ENCODE measurements at places on chromosomes 5 and 9.

GRCh38 chr5:133122711-133123110 lies 70.9 kb downstream of the HSPA4 start:
- no peak for DNase-seq

GRCh38 chr9:87263291-87263690 lies 234.4 kb upstream of the DAPK1 start:
- no peak for DNase-seq

GRCh38 chr5:119071561-119071995 lies 691 bp downstream of the DMXL1 start:
- DNase-seq = no peak

GRCh38 chr5:124661317-124662141 lies 84.9 kb downstream of the ZNF608 start:
- no peak for DNase-seq

- no peak for DNase-seq
These were observed 243.1 kb downstream of the FBXO4 start for GRCh38 chr5:42168091-42168670.

DNA sequence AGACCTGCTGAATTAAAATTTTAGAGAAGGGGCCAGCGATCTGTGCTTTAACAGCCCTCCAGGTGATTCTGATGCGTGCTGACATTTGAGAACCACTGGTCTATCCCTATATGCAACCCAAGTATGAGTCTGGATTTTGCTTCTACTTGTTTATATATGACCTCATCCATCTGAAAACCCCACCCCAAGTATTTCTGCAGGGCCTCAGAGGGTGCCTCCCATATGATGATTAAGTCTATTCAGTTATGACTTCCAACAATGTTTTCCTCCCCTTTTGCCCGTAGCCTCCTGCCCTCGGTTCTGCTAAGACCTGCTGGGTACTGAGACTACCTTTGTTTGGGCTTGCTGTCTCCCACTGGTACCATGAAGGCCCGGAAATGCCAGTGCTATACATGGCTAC lies 376.0 kb upstream of the SMARCA2 start:
- no peak for DNase-seq

GRCh38 chr9:113888336-113888735 lies 12.2 kb downstream of the ZNF618 start:
- no peak for DNase-seq

DNA sequence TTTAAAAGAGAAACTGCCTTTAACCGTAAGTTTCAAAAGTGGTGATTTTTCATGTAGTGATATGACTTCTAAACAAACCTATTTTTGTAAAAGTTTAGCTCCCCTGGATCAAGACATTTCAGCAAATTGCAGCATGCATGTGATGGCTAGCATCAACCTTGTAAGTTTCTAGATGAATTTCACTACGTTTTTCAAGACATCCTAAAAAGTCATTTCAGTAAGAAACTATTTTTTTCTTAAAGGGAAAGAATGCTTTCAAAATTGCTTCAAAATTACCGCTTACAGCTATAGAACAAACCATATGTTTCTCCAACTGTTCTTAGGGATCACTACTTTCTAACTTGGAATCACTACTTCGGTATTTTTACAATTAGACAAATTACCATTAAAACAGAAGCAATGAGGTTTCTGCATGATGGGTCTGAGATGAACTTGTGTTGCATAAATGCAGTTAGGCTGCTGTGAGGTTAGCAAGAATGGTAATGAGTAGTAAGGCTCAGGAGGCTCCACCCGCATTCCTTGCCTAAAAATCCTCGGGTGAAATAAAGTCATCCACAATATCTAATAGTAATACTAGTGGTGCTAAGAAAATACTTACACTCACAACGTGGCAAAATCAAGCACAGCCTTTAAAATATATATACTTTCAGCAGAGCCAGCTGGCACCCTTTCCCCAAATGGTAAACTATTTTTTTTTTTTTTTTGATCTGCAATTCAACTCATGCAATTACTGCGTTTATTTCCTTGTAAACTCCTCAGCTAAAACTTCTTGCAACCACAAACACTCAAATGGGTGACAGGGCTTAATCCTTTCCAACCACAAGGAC lies 53.8 kb downstream of the CDC14B start:
- DNase-seq = no peak

- peak; percentile 32 for DNase-seq
These were observed 55.8 kb upstream of the RANBP3L start for GRCh38 chr5:36357391-36357975.

DNA sequence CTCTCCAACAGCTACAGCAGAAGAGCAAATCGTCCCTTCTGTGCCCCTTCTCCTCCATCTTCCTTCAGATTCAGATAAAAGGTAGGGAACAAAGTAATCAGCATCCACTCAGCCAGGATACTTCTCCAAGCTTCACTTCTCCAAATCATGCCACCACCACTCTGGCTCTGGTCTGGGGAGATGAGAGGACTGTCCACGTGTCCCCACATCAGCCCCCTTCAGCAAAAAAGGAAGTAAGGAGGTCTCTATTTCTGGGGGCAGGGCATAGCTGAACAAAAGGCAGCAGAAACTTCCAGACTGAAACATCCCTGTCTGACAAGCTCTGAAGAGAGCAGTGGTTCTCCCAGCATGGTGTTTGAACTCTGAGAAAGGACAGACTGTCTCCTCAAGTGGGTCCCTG lies 116.9 kb downstream of the C5orf15 start:
- DNase-seq = no peak

GRCh38 chr5:59259237-59259636 lies 634.3 kb downstream of the PDE4D start:
- DNase-seq = no peak

- DNase-seq = no peak
These were observed 10.4 kb upstream of the SLC45A2 start for GRCh38 chr5:33994845-33995244.

DNA sequence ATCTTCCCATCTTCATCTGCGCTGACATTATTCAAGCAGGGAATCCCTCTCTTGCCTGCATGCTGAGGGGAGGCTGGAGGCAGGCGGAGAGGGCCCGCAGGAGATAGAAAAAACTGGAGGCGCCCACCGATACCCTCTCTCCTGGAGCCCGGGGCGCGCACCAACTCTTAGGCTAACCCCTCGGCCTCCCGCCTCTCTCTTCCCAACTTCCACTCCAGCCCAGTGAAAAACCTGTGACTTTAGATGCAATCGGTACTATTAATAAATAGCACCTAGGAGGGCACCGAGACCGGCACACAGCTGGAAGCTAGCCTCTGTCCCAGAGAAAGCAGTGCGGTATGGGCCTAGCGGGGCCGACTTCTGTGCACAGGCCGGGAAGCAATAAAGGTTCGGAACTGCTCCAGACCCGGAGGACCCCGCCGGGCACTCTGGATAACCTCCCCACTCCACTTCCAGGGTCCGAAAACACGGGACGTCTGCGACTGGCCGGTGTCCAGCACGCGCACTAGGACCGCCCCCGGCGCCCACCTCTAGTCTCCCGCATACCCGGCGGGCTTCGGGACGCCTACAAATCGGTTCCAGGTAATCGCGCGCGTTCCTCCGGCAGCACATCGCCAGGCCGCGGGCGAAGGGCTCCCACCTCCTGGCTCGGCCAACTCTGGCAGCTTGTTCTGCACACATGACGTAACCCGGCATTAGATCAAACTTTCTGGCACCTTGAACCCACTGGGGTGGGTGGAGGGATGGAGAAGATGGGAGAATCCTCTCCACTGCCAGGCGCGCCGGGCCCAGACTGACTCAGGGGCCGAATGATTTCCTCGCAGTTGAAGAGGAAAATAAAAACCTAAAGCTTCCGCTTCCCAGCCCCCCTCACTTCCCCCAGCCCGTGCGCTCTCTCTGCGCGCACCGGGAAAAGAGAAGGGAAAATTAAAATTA lies 1.4 kb downstream of the EFNA5 start:
- peak; percentile 56 for DNase-seq

GRCh38 chr5:2200261-2200950 lies 317.7 kb upstream of the IRX4 start:
- no peak for DNase-seq

DNA sequence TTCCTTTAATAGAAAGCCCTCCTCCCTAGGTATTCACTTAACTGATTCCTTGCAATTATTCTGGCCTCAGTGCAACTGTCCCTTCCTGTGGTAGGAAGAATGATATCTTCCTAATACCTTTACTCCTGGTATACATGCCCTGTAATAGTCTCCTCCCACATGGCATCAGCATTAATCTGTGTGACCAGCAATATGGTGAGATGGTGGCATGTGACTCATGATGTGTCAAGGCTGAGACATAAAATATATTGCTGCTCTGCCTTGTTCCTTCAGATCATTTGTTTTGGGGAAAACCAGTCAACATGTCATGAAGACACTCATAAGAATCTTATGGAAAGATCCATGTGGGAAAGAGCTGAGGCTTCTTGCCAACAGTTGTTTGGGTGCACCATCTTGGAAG lies 149.1 kb upstream of the TRPM3 start:
- DNase-seq = no peak

DNA sequence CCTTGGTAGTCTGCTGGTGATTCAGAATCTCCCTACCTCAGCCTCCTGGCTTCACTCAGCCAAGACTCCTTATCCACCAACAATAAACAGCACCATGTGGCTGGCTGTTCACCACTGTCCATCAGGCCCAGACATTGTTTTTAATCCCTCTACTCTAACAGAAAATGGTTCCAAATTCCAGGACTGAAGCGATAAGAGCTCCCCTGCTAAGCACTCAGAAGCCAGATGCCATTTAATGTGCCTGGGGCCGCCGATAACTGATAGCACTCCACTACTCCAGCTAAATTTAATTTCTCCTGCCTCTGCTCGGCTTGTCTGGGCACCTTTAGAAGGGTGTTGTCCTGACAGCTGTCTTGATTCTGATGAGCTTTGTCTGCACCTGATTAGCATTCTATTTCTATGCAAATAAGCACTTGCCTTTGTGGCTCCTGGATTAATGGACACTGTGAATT lies 47.1 kb downstream of the ZNF622 start:
- no peak for DNase-seq

GRCh38 chr9:92617195-92617813 lies 52.6 kb downstream of the IPPK start:
- DNase-seq = no peak

GRCh38 chr9:92965759-92966517 lies 18.6 kb downstream of the FGD3 start:
- DNase-seq = no peak

DNA sequence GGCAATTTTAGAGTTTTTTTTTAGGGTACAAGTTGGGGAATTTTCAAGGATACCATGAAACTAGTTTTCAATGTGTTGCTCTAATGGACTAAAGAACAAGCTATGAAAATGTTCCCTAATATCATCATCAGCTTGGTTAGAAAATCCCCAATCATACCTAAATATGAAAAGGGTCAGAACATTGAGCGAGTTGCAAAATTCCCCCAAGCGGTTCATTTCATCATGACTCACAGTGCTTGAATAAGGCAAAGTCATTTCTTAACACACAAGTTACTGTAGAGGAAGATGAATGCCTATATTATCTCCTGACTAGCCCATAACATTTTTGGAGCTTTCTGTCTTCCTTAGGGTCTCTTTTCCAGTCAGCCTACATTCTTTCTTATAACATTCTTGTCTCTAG lies 62.7 kb downstream of the ST8SIA4 start:
- DNase-seq = no peak

DNA sequence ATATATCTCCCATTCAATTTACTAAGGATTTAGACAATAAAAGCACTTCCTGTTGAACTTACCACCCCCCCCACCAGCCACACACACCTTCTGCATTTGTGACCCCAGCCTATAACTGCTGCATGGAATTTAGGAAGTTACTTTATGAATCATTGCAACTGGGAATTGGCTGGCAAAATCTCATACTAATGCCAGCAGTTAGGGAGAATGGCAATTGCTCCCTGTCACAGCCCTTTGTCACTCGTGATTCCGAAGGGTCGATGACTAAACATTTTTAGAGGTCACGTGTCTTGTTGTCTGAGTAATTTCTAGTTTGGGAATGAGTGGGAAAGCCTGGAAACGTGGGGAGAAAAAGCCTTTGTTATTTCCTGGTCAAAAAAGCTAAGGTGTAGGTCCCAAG lies 46.6 kb upstream of the PCA3 start:
- no peak for DNase-seq

- DNase-seq = no peak
These were observed 137.3 kb downstream of the SEC61B start for GRCh38 chr9:99359336-99359735.

DNA sequence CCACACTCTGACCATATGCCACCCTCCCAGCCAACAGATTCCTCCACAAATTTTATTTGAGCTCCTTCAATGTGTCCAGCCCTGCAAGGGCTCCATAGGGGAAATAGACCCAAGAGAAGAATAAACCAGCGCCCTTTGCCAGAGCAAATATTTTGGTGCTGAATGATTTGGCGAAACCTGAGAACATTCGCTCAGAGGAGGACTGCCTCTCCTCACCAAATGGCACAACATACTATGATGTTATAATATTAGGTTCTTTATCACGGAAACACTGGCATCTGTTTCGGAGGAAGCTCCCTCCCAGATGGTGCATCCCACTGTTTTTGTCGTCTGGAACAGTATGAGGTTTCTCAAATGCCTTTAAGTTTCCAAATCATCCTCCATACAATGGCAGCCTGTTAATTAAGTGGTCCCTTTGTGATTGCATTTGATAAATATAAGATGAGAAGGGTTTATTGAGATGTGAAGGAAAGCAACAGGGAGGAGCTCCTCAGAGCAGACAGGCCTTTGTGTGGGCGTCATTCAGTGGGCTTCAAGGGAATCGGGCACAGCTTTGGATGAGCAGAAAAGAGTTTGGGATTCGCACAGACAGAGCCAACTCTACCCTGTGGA lies 139.1 kb upstream of the ADRA1B start:
- no peak for DNase-seq

- DNase-seq = no peak
These were observed 95.1 kb downstream of the SH3TC2 start for GRCh38 chr5:148967783-148968182.

GRCh38 chr5:93583768-93584595 lies 960 bp downstream of the NR2F1 start:
- DNase-seq = no peak

DNA sequence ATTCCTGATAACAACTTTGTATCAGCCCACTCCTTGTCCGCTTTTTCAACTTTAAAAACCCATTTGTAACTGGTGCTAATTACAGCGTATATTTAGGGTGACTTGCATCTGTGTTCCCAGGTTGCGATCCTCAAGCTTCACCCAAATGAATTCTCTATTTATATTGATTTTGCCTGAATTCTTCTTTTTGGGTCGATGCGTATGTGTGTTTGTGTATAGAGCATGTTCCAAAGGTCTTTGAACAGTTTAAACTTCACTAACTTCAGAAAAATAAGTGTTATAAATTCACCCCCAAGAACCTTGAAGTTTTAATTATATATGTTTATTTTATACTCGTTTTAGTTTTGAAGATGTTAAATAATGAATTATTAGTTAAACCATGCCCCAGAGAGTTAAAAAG lies 16.1 kb upstream of the SPATA31D4 start:
- no peak for DNase-seq

Measured in right lung (tissue), 10 donors.